Stimulated activated CD4-positive, alpha-beta T cell treated with anti-CD3 and anti-CD28 coated beads, Interleukin-1b, Interleukin-23, amount 100 ng/mL, for 1 hour (primary cell): ENCODE measurements at places on chromosomes 3 and 15.
A peak's percentile ranks its signal among the peaks of the same experiment; 100 is the strongest.

- DNase-seq = no peak
Observed at GRCh38 chr3:135412475-135412874, 553.1 kb upstream of the PPP2R3A start.

- DNase-seq = no peak
Observed at GRCh38 chr3:194310060-194310835, 40.9 kb downstream of the CPN2 start.

- no peak for DNase-seq
Observed at GRCh38 chr15:40389824-40390595, 7.5 kb downstream of the KNSTRN start.

DNA sequence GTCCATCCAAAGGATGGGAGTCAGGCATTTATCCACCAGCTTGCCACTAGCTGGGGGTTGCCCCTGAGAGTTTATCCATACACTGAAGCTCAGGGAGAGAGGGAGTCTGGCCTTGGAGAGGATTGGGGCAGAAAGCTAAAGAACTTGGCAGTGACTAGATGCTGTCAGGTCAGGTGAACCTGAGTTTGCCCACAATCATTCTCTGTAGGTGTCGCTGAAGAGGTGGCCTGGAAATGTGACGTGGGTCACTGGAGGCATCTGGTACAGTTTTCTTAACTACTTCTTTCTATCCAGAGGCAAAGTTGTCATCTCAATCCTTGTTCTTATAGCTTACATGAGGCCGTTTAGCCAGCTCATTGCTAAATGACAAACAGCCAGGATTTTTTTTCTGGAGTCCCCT is 298.0 kb upstream of the CTNNB1 start:
- no peak for DNase-seq

DNA sequence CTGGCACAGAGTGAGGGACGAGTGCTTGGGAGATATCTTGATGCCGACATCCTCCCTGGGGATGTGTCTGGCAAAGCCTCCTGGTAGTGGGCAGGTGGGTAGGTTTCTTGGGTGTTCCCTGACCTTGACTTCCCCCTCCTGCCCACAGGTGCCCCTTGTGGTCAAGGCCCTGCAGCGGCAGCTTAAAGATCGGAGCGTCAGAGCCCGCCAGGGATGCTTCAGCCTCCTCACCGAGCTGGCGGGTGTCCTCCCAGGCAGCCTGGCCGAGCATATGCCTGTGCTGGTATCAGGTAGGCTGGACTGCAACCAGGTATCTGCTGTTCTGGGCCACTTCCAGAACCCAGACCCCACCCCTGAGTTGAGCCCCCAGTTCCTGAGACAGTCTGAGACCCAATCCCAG is 19.2 kb downstream of the CAND2 start:
- DNase-seq = no peak

GRCh38 chr15:82044373-82045178 is 1.2 kb downstream of the MEX3B start:
- DNase-seq = no peak

DNA sequence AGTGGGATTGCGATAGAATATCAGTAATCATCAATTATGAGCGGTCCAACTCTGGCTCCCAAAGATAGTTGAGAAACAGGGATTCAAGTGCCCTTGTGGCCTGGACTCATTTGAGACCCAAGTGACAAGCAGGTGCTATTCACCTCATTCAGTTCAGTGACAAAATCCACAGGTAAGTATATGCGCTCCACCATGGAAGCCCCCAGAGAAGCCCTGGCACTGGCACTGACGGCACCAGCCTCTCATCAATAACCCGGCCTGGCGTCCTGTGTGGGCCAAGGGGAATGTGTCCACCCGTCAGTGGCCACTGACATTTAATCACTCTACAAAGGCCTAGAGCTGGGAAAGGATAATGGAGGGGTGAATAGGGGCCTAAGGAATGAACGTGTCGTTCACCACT is 117.2 kb downstream of the ADCY5 start:
- no peak for DNase-seq

GRCh38 chr3:121232309-121233225 is 313.2 kb downstream of the POLQ start:
- DNase-seq = no peak

DNA sequence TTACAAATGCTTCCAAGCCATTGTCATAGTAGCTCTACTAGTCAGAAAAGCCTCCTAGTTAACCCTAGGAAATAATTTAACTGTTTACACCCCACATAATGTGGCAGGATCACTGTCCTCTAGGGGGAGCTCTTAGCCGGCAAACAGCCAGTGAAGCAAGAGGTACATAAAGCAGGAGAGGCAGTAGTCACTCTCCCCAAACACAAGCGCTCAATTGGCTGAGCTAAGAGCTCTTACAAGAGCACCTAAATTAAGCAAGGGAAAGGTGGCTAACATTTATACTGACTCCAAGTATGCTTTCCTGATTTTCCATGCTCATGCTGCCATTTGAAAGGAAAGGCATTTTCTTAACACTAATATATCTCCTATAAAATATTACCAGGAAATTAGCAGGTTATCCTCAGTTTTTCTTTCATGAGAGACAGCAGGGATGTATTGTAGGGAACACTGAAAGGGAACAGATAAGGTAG is 37.6 kb downstream of the NCEH1 start:
- peak; percentile 14 for DNase-seq

GRCh38 chr3:49017971-49018706 is at the start of gene DALRD3:
Gene DALRD3, minus strand, starts transcription at chr3:49018580. Its CDS starts 16 bp downstream, at chr3:49018564.
- DNase-seq = no peak

DNA sequence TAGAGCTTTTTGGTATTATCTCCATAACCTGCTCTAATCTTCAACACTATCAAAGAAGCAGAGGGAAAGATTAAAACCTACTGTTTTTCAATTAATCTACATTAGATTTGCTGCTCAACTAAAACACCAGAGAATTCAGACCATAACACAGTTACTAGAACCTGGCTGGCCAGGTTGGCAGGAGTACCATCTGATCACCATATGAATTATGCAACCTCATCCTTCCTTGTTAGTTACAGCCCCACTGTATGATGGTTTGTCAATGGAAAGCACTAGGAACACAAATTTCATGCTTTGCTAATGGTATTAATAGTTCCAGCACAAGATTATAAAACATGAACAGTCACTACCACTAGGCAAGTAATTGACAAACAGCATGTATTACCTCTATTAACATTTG is 5.8 kb downstream of the NPHP3 start:
- DNase-seq = no peak

- DNase-seq = no peak
Observed at GRCh38 chr15:73952171-73952912, 26.1 kb downstream of the LOXL1 start.

DNA sequence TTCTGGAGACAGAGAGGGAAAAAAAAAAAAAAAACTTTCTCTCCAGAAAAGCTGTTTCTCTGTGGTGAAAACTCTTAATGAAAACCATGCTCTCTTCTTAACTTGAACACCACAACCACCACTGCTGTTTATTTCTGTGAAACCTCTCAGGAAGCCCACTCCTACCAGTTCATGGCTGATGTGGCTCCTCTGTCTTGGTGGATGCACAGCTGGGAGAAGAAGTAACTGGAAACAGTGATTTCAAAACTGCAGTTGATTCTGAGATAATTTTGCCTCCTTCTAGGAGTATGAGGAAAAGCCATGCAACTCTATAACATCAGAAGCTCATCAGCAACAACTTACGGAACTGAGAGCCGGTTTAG is 40.2 kb upstream of the PYGO1 start:
- DNase-seq = no peak

DNA sequence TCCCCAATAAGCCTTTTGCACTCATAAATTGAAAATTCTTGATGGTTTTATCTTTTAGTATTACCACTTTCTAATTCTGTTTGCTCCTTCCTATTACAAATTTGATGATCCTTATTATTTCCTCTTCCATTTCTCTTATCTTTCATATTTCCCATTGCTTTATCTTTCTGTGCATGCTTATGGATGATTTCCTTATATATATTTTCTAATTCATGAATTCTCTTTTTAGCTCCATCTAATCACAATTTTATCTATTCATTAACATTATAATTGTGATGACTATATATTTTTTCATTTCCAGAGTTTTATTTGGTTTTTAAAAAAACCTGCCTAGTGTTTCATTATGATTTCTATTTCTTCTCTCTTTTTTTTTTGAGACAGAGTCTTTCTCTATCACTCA is 17.9 kb downstream of the FOXL2NB start:
- DNase-seq = no peak

DNA sequence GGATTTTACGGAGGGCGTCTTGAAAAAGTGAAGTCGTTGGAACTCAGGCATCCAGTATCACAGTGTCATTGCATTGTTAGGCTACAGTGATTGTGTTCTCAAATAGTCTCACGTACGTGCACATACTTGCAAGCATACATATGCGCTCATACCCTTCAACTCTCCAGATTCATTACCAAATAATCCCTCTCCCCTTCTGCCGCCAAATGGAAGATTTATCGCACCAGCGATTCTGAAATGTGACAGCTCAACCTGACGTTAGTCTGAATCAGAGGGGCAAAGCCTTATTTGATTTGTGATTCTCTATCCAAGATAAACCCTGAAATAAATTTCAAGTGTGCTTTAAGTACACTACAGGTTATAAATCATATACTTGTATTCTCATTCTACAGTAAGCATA is 119.4 kb downstream of the GADL1 start:
- DNase-seq = no peak

- no peak for DNase-seq
Observed at GRCh38 chr3:27521179-27521871, 37.1 kb upstream of the SLC4A7 start.

DNA sequence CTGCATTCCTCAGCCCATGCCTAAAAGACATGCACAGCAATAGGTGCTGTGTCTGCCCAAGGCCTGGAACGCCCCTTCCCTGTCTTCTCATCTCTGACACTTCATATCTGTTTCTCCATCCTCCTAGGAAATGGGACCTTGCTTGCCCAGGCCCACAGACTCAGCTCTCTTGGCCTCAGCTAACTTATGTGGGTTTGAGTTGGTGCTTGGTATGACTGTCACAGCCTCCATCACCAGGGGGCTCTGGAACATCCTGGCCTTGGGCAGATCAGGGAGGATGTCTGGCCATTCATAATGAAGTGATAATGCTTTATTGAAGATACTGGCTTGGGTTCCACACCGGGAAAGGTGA is 156.7 kb upstream of the SMAD3 start:
- no peak for DNase-seq

GRCh38 chr3:124663690-124664089 is 66.6 kb upstream of the UMPS start:
- DNase-seq = no peak

DNA sequence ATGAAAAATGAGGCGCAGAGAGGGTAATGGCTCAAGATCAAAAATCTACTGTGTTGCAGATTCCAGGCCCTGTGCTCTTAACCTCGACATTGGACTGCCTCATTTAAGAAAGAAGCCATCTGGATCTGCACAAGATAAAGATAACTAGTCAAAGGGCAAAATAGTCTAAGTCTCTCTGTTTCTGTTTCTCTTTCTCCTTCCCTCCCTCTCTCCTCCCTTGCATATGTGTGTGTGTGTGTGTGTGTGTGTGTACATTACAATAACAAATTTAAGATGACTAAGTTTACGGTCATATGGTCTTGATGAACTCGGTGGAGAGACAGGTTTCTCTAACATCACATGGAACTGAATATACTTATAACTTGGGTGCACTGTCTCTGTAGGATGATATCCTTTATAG is 69.2 kb downstream of the MEIS2 start:
- no peak for DNase-seq

DNA sequence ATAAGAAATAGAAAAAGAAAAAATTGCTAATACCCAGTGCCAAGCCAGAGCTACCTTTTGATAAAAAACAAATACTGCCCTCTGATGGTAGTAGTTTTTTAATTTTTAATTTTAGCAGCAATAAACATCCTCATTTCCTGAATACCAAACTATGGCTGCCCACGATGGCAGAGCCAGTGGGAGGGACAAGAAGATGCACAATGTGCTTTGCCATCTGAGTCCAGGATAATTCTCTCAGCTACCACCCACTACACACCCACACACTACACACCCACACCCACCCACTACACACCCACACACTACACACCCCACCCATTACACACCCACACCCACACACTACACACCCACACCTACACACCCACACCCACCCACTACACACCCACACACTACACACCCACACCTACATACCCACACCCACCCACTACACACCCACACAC is 17.8 kb downstream of the CEP19 start:
- DNase-seq = no peak

DNA sequence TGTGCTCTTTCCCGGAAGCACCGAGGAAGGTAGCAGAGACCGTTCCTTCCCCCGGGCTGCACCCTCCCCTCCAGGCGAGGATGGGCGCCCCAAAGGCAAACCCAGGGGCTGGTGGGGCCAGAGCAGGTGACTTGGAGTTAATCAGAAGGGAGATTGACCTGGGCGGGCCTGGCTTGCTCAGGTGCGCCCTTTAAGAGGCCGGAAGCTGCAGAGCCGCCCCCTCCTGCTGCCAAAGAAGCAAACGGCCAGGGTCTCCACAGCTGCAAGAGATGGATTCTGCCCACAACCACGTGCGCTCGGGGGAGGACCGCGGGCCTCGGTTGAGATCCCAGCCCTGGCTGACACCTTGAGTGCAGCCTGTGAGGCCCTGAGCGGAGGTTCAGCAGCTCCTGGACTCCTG is 218.2 kb upstream of the NAALADL2 start:
- DNase-seq = no peak

- peak; percentile 22 for DNase-seq
Observed at GRCh38 chr15:41585127-41586047, 26.4 kb downstream of the TYRO3 start.

DNA sequence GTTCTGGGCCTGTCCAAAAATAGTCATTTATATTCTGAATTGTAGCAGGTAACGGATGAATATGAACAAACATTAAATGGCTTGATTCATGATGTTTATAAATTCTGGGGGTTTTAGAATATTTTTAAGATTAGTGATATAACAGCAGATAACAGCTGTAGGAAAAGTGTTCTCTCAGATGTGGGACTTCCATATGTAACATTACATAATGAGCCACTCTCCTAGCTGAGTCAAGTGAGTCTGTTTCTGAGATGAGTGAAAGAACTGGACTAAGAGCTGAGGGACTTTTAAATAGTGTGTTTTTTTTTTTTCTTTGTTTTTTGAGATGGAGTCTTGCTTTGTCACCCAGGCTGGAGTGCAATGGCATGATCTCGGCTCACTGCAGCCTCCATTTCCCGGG is 13.9 kb downstream of the YEATS2 start:
- DNase-seq = no peak

- no peak for DNase-seq
Observed at GRCh38 chr3:143122608-143123352, 3.2 kb downstream of the CHST2 start.

- peak; percentile 86 for DNase-seq
Observed at GRCh38 chr3:42502429-42503250, at the start of gene VIPR1. Gene VIPR1, plus strand, starts transcription at chr3:42502643. Its CDS starts 93 bp downstream, at chr3:42502736.

DNA sequence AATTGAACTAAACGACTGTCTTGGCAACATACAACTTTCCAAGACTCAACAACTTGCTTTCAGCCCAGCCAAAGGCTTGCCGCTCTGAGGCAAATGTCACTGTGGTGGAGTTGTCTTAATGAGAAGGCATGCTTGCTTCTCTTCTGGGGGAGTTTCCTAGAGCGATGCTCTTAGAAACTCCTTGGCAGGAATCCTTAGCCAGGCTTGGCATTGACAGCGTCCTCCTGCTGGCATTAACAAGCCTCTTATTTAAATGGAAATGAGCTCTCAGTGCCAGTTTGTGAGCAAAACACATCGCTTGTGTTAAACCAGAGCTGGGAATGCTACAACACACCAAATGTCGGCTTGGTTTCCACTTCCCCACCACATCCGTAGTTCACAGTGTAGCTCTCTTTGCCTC is 265.5 kb upstream of the TPRG1 start:
- no peak for DNase-seq

- no peak for DNase-seq
Observed at GRCh38 chr3:58526515-58526957, 10.5 kb downstream of the ACOX2 start.
